CD14-positive monocyte (primary cell): ENCODE measurements at places on chromosomes 12 and 14. TPM values are rescaled to one million over a fixed set of nuclear protein-coding genes. Genes with fewer than 3 reads are reported as not detected.

DNA sequence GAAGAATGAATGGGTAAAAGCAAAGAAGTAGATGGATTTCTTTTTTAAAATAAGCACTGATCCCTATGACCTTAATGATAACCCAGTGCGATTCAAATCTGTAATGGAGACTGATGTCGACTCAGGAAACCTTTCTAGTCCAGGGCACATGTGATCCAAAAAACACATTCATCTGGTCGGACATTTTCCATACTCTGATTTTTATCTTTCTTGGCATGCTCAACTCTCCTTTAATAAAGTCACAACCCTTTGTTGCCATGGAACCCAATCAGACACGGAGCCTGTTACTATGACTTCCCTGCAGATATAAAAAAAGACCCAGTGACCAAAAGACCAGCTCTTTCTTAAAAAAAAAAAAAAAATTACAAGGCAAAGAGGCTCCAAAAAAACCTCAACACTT, 27.9 kb downstream of the TMCC3 start:
- DNase-seq: no peak

DNA sequence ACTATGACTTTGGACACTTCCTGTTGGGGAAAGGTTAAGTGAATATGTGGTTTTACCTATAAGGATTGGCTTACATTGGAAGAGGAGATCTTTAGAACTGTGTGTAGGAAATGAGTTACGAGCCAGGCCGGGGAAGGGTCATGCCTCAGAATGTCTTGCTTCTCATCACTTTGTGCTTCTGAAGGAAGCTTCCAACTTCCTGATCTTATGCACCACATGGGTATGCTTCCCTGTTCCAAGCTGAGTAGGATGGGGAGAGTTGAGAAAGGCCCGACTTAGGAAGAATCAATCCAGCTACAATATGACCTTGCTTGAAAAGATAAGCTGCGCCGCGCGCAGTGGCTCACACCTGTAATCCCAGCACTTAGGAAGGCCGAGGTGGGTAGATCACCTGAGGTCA, 59.9 kb downstream of the STXBP6 start:
- DNase-seq: no peak

DNA sequence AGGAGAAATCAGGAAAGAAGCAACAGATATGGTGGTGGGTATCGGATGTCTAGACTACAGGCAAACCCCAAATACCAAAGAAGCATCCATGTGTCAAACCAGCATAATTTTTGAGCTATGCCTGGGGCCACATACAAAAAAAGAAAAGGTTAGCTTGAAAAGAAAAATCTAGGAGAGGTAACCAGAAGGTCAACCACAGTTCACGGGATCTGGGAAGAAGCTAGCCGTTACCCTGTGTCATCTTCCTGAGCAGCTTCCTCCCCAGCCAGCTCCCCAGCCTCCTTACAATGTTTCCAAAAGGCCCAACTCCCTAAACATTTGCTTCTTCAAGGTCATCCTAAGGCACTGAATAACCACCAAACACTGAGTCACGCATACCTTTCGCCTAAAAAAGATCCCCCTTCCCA, 3.1 kb downstream of the SINHCAF start:
- DNase-seq: no peak

DNA sequence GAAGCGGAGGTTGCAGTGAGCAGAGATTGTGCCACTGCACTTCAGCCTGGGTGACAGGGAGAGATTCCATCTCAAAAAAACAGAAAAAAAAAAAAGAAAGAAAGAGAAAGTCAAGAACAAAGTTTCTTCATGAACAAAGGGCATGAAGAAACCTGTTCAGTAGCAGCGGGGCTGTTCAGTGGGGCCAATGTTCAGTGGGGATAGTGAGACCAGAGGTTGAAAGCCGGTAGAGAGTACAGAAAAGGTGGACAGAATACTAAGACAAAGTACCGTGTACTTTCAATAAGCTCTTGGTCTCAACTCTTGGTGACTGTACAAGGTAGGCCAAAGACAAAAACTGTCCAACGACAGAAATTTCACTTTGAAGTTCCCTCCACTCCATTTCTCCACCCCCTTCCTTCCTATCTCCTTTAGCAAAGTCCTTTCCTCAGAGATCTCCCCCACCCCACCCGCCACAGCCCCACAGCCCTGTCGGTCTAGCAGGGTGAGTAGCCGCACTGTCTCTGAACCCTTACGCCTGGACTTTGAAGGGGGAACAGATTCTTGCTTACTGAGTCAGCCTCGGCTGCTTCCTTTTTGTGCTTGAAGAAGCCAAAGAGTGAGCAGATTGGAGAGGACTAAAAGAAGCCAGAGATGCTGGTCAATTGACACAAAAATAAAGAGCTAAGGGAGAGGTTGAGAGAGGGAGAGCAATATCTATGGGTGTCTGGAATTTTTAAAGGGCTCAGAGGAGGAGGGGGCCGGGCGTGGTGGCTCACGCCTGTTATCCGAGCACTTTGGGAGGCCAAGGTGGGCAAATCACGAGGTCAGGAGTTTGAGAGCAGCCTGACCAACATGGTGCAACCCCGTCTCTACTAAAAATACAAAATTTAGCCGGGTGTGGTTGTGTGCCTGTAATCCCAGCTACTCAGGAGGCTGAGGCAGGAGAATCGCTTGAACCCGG, 44.2 kb upstream of the FOS start:
- peak; percentile 88 for DNase-seq

DNA sequence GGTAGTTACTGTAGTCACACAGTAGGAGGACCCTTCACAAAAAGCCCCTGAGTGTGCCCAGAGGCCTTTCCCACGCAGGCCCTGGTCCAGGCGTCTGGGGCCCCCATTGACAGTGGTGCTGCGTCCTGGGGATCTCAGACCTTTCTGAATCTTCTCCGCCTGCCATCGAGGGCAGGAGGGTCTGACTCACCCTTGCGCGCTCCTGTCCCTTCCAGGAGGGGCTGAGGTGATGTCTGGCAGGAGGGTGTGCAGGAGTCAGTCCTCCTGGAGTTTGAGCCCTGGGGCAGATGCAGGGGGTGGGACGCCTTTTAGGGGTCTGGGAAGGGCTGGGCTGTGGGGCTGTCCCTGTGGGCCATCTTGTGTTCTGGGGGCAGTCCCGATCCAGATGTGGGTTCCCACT, 386.8 kb downstream of the TMEM121 start:
- no peak for DNase-seq

DNA sequence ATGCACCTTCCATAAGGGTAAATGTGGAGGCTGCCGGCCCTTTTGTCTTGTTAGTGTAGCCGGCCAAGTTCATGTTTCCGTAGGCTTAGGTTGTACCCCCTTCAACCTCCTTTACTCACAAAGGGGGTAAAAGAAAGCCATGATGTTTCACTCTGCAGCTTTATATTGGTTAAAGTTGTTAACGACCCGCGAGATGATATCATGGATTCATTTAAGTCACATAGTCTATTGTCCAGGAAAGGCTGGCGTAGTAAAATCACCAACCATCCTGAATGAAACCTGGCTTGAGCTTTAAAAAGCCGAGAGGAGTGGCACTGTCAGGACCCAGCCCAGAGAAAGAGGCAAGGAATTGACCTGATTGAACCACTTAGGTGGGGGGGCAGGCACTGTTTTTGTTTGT, 1.3 kb downstream of the UNG start:
- DNase-seq: no peak

- DNase-seq: no peak
Observed at GRCh38 chr12:13890943-13891342, 90.5 kb downstream of the GRIN2B start.

GRCh38 chr12:90870971-90871725, 83.8 kb downstream of the CCER1 start:
- no peak for DNase-seq

DNA sequence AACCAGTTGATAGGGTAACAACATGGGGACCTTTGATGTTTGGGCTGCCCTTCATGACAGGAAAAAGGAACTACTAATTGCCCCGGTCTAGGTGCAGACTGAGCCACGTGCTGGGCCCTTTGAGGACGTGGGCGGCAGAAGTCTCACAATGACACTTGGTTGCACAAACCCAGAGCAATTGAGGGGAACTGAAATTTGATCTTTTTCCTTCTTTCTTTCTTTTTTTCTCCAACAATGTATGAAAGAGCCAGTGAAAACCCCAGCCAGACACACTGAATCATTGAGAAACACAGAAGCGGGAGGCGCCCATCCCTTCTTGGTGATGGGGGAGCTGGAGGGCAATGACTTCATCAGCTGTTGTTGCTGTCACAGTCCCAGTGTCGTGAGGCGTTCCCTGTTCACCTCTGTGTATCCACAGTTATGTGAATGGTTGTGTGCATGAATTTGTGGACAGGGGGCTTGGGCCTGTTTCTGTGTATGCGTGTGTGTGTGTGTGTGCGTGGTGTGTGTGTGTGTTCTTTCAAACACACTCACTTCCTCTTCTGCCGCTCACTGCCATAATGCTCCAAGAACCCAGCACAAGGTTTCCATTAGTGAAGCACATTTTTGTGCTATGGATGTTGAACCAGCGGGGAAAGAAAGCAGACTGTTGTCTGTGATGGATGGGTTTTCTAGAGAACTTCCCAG, 137.5 kb upstream of the CCND2 start:
- peak; percentile 77 for DNase-seq

GRCh38 chr12:67067453-67068203, 201.5 kb upstream of the CAND1 start:
- DNase-seq: no peak

- no peak for DNase-seq
Observed at GRCh38 chr12:64824500-64825142, at the start of gene TBC1D30. Gene TBC1D30, plus strand, starts transcription at chr12:64824647. Its CDS starts 233 bp downstream, at chr12:64824880.

GRCh38 chr12:27973487-27973890, 956 bp upstream of the PTHLH start:
- no peak for DNase-seq

GRCh38 chr14:64720131-64720576, 15.9 kb downstream of the PLEKHG3 start:
- DNase-seq: peak; percentile 61

DNA sequence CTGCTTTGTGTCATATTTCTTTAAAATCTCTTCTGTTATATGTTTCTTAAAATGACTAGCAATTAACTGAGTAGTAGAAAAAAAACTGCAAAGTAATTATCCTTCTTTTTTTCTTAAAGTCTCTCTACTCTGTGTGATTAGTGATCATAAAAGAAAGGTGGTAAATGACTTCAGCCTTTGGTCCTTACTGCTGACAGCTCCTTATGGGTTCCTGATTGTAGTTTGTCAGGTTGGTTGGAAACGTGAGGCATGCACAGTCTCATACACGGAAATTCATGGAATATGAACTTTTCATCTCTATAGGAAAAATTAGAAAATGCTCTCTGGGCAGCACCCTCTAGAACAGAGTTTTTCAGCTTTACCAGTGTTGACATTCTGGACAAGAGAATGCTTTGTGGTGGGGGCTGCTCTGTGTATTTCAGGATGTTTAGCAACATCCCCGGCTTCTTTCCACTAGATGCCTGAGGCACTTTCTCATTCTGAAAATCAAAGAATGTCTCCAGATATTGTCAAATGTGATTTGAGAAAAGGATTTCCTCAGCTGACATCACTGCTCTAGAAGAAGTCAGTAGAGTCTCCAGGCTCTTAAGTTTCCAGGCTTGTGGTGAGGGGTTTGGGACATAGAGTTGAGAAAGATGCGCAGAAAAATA, 121.0 kb downstream of the PIK3C2G start:
- no peak for DNase-seq

- DNase-seq: no peak
Observed at GRCh38 chr12:45872446-45872845, 117.9 kb downstream of the SCAF11 start.

GRCh38 chr14:99574099-99574880, 29.7 kb downstream of the CCDC85C start:
- no peak for DNase-seq

DNA sequence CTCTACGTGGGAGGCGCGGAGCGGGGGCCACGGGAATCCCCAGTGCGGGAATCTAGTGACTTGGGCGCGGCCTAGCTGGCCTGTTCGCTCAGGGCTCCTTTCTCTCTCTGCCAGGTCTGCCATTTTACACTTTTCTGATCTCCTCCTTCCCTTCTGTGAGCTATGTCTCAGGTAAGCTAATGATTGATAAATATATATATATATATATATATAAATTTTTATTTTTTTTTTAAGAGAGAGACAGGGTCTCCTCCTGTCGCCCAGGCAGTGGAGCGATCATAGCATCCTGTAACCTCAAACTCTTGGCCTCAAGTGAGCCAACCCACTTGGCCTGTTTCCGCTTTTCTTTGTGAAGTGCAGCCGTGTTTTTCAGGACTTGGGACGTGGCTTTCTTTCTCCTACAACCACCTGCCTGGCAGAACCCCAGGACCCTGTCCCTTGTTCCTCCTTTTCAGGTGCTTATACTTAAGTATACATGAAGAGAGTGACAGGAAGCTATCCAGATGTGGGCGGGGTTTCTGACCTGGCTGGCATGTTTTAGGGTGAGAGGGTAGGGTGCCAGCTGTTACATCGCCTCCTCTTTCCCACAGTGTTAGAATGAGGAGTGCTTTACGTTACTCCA, 547 bp downstream of the ZNF140 start:
- DNase-seq: no peak

GRCh38 chr14:24204163-24205146, 1.0 kb upstream of the TSSK4 start:
- no peak for DNase-seq

DNA sequence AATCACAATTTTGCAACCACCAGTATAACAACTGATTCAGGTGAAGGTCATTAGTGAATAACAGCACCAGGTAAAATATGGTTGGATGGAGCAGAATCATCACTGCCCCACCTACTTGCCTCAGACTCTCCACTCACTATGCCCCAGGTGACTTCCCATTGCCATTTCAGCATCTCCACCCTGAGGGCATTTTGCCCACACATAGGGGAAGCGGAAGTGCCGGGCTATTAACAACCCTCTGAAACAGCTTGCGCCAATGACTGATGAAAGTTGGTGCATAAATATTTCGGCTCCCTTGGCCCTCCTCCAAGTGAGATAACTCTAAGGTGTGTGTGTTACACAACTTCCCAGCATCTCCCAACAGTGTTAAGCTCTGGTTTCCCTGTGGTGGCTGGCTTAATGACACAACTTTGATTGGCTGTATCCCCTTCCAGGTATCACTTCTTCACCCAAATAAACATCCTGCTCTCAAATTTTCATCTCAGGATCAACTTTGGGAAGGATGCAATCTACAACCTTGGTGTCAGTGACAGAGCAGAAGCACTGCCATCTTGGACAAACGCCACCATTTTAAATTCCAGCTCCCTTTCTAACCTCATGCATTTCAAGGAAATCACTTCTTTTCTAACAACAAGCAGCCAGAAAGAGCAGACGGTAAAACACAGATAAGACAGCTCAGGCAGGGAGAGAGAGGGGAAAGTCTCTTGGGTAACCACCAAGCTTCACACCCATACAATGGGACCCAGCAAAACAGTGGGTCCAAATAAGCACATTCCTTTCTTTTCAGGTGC, 73.6 kb upstream of the PPP2R5C start:
- no peak for DNase-seq

DNA sequence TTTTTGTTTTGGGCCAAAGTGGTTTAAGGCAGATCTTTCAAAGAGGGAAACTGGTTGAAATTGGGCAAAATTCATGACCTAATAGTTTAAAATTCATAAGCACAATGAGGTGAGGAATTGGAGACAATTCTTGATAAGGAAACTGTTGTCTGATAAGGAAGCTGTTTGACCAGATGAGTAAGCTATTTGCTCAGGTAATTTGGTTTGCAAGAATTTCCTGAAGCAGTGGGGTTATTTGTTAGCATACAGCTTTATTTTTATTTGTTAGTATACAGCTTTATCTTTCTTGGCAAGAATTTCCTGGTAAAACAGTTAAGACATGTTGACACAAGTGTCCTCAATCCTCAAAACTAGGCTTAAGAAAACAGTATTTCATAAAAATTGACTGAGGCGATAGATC, 559.0 kb downstream of the GALC start:
- DNase-seq: no peak

CRY1 gene
- polyA plus RNA-seq: 2.7 and 3.8 TPM in 2 replicates

CCDC175 gene
- polyA plus RNA-seq: not detected

ARID4A gene
- polyA plus RNA-seq: 13.2 TPM

ARL6IP4 gene
- 268 and 291 TPM in 2 replicates for polyA plus RNA-seq

IL31 gene
- not detected for polyA plus RNA-seq

ETFBKMT gene
- 1.5 TPM for polyA plus RNA-seq

METTL1 gene
- 3.7 TPM for polyA plus RNA-seq
